ENCODE measurements at places on chromosomes 4 and X. TPM values are rescaled to one million over a fixed set of nuclear protein-coding genes. Genes with fewer than 3 reads are reported as not detected.

DNA sequence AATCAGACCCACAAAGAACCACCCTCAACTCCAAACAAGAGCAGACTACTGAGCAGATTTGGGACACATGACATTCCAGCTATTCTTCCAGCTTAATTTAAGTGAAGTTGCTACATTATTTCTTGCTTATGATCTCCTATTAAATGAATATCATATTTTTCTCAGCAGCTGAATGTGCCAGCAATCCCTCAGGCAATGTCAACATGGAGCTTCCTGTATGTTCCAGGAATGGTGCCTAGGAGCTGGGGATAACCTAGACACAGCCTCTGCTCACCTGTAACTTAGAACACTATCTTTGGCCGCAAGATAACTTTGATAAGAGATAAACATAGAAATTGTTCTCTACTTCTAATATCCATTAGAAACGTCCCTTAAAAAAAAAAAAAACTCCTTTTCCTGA lies 274.4 kb upstream of the RASGEF1B start:
- no peak overlapping the region for H3K27ac ChIP-seq
- DNase-seq = no peak
- H3K4me1 ChIP-seq = peaks cover 18% of the 10 kb centered on the region
- no peaks in the 10 kb centered on the region for H3K27me3 ChIP-seq
- no peak overlapping the region for H3K4me3 ChIP-seq
- no peaks in the 10 kb centered on the region for H3K36me3 ChIP-seq

DNA sequence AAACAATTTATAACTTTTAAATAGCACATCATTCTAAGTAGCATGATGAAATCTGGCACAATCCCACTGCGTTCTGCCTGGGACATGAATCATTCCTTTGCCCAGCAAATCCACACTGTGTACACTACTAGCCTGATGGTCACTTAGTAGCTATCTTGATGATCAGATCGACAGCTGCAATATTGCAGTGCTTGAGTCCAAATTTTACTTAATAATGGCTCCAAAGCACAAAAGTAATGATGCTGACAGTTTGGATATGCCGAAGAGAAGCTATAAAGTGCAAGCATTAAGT lies 86.6 kb upstream of the NPNT start:
- no peak for DNase-seq
- no peak overlapping the region for H3K4me3 ChIP-seq
- no peaks in the 10 kb centered on the region for H3K4me1 ChIP-seq
- H3K27ac ChIP-seq = no peak overlapping the region
- no peaks in the 10 kb centered on the region for H3K27me3 ChIP-seq

DNA sequence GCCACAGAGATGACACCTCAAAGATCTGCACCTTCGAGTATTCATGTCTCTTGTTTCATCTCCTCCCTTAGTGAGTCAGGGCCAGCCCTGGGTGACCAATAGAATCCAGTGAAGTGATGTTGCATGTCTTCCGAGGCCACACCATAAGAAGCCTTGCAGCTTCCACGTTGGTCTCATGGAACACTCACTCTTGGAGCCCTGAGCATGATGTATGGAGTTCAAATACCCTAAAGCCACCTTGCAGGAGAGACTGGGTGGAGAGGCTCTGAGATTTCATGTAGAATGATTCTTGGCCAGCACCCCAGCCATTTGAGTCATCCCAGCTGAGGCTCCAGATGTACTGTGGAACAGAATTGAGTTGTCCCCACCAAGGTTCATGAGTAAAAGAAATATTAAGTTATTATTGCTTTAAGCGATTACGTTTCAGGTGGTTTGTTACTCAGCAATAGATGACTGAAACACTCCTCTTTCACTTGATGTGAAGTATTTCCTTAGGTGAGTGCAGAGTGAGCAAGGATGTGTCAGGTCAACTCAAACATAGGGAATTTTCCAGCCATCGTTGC lies 5.0 kb upstream of the RP2 start:
- no peaks in the 10 kb centered on the region for H3K36me3 ChIP-seq
- no peak overlapping the region for H3K4me3 ChIP-seq
- DNase-seq = no peak
- H3K27me3 ChIP-seq = no peaks in the 10 kb centered on the region
- H3K27ac ChIP-seq = no peak overlapping the region
- H3K4me1 ChIP-seq = no peaks in the 10 kb centered on the region

DNA sequence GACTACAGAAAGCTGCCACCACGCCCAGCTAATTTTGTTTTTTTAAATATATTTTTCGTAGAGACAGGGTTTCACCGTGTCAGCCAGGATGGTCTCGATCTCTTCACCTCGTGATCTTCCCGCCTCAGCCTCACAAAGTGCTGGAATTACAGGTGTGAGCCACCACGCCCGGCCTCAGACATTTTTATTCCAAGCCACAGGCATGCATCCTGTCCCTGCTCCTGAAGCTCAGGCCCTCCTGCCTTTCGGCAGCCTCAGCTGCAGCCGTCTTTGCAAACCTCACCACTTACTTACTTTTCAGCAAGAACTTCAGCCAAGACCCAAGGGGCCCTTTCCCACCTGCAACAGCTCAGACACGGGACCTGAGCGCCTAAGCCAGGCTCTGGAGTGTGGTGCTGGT lies 26.0 kb downstream of the FAM53A start:
- no peak overlapping the region for H3K4me3 ChIP-seq
- H3K27me3 ChIP-seq = no peaks in the 10 kb centered on the region
- no peak overlapping the region for H3K27ac ChIP-seq
- peaks cover 4% of the 10 kb centered on the region for H3K4me1 ChIP-seq

DNA sequence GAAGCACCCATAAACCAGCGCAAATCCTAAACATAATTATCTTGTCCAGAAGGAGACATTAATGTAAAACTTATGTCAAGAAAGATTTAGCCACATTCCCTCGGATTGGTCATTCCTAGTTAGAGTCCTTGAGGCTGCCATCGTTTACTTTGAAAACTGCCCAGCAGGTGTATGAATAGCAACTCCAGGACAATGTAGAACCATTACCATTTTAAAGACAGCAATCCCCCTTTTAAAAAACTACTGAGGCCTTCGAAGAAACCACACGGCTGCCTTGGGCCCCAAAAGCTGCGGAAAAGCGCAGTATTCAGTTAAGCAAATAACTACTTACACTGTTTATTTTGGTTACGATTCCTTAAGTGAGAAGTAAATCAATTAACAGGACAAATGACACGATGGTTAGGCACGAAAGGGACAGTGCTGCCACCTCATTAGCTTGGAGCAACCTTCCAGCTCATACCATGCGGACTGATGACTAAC lies 822 bp upstream of the SGMS2 start:
- no peaks in the 10 kb centered on the region for H3K36me3 ChIP-seq
- H3K4me3 ChIP-seq = peak overlapping the region; percentile 86
- H3K27ac ChIP-seq = no peak overlapping the region

DNA sequence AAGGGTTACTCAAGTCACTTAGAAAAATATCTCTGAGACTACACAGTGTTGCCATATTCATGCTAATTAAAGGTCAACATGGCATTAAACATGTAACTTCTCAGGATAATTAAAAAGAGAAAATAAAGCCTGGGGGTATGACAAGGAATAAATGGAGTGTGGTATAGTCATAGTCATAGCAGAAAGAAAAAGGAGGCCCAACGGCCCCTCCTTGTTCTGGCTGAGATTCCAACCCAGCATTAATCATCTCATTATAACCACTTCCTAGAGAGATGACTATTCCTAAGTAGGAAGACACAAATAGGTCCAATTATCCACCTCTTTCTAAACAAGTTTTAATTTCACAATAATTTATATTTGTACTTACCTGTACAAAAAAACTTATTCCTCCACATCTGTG lies 778.4 kb upstream of the AADAT start:
- DNase-seq = no peak
- peaks cover 8% of the 10 kb centered on the region for H3K4me1 ChIP-seq
- no peak overlapping the region for H3K27ac ChIP-seq
- H3K36me3 ChIP-seq = no peaks in the 10 kb centered on the region
- no peaks in the 10 kb centered on the region for H3K27me3 ChIP-seq

DNA sequence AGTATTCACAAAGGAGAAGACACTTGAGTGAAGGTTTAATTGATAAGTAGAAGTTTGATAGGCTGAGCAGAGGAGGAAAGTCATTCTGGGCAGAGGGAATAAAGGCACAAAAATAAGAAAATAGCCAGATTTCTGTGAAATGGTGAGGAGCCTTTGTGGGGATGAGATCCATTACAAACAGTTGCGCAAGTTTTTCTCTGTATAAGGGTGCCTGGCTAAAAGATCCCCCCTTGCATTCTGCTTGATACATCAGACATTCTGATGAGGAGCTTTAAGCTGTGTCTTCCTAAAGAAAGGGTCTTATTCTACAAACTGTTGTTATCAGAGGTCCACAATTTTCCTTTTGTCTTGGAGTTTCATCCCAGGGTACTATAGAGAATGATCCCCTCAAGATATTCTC lies 112.0 kb downstream of the ARHGAP36 start:
- no peaks in the 10 kb centered on the region for H3K36me3 ChIP-seq
- H3K27ac ChIP-seq = no peak overlapping the region
- H3K27me3 ChIP-seq = peaks cover 21% of the 10 kb centered on the region
- no peaks in the 10 kb centered on the region for H3K4me1 ChIP-seq
- H3K4me3 ChIP-seq = no peak overlapping the region
- no peak for DNase-seq

DNA sequence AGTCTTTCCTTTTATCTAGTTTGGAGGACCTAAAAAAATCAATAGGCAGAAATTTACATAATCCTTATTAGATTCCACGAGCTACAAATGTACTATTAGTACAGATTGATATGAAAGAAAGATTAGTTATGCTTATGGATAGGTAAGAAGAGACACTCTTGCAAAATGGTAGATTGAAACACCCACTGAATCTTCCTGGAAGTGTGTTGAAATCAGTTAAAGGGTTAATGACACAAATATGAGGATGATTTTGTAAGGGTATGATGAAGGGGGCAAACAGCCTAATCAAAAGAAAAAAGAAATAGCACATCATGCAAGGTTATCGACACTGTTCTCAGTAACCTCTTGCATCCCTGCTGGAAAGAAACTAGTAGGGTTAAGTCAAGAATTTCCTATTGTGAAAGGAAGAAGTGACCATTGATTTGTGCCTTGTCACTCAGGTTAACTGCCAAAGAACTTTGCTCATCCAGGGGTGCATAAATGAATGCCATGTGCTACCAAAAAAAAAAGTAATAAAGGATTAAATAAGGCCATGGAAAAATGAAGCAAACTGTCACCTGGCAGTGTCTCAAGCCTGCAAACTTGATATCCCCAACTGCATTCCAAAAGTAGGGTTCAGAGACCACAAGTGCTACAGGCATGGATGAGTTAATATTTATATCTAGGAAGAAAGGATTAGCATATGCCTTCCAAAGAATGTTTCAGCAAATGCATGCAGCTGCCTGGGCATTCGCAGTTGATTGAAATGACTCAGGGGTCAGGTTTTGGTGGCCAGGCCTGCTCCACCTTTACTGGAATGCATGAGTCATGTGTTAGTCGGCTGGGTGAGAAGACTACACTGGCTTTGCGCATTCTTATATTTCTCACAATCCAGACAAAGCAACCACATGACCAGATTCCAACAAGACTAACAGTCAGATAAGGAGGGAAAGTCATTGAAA lies 78.3 kb upstream of the ATXN3L start:
- H3K4me1 ChIP-seq = peaks cover 8% of the 10 kb centered on the region
- H3K4me3 ChIP-seq = no peak overlapping the region
- no peaks in the 10 kb centered on the region for H3K27me3 ChIP-seq
- no peaks in the 10 kb centered on the region for H3K36me3 ChIP-seq
- no peak for DNase-seq

GRCh38 chrX:115413246-115413878 lies 123.8 kb downstream of the LUZP4 start:
- DNase-seq = no peak
- H3K27ac ChIP-seq = no peak overlapping the region
- H3K4me3 ChIP-seq = no peak overlapping the region
- peaks cover 5% of the 10 kb centered on the region for H3K27me3 ChIP-seq

DNA sequence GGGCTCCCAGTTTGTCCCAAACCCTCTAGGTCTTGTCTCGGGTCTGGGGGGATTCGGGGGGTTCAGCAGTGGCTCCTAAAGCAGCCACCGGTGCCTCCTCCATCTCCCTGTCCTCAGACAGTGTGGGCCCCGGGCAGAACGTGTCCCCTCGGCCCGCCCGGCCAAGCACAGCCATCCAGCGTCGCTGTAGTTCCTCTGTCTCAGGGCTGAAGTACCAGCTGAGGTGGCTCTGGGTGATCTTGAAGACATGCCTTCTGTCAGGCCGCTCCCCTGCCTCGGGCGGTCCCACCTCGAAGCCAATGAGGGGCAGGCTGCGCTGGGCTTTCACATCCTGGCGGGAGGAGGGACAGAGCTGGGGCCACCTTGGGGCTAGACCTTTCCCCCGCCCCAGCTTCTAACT lies 5.9 kb downstream of the TSR2 start:
- no peak overlapping the region for H3K4me3 ChIP-seq
- no peaks in the 10 kb centered on the region for H3K27me3 ChIP-seq
- peaks cover 22% of the 10 kb centered on the region for H3K4me1 ChIP-seq
- peak; percentile 21 for DNase-seq
- H3K36me3 ChIP-seq = peaks cover 34% of the 10 kb centered on the region
- H3K27ac ChIP-seq = no peak overlapping the region

GRCh38 chr4:27101126-27101525 lies 240.5 kb downstream of the STIM2 start:
- H3K4me1 ChIP-seq = peaks cover 41% of the 10 kb centered on the region
- no peak for DNase-seq
- no peak overlapping the region for H3K27ac ChIP-seq
- no peak overlapping the region for H3K4me3 ChIP-seq
- no peaks in the 10 kb centered on the region for H3K27me3 ChIP-seq

DNA sequence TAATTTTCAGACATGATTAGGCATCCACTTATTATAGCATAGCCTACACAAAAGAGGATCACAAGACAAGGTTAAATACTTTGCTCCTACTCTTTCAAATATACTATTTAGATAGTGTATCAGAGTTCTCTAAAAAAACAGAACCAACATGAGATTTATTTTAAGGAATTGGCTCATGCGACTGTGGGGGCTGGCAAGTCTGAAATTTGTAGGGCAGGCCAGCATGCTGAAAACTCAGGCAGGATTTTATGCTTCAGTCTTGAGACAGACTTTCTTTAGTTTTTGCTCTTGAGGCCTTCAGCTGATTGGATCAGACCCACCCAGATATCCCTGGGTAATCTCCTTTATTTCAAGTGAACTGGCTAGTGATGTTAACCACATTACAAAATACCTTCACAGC lies 169.5 kb downstream of the MAML3 start:
- H3K27ac ChIP-seq = no peak overlapping the region
- peaks cover under 1% of the 10 kb centered on the region for H3K27me3 ChIP-seq
- no peaks in the 10 kb centered on the region for H3K36me3 ChIP-seq

DNA sequence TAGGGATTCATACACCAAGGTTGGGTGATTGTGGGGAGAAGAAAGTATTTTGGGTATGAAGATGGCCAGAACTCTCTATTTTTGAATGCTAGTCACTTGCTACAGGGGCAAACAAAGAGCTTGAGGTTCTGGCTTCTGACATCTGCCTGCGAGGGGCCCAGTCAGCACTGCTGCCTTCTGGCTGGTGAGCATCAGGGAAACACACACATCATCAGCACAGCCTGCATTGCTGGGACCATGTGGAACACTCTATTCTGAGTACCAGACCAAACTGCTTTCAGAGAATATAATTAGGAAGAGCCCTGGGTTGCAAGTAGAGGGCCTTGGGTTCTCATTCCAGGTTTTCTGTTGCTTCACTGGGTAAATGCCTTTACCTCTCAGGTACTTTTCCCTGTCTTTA lies 14.1 kb downstream of the TRPC5 start:
- H3K36me3 ChIP-seq = no peaks in the 10 kb centered on the region
- DNase-seq = no peak
- no peaks in the 10 kb centered on the region for H3K4me1 ChIP-seq
- no peaks in the 10 kb centered on the region for H3K27me3 ChIP-seq
- no peak overlapping the region for H3K4me3 ChIP-seq
- no peak overlapping the region for H3K27ac ChIP-seq

Gene JADE3
- 19.2 TPM for total RNA-seq

Gene FRMPD4
- 1.4 TPM for total RNA-seq

Gene PRICKLE3
- total RNA-seq = 12.5 TPM
